ENCODE measurements at places on chromosomes 16 and 17. TPM values are rescaled to one million over a fixed set of nuclear protein-coding genes. Genes with fewer than 3 reads are reported as not detected.

PLCG2 gene
- total RNA-seq: 5.0 TPM

IKZF3 gene
- not detected for total RNA-seq

CALB2 gene
- 4.5 TPM for total RNA-seq

EFCAB5 gene
- 0.15 TPM for total RNA-seq

GP2 gene
- not detected for total RNA-seq

TUFM gene
- 319 TPM for total RNA-seq

KCNH4 gene
- 0.37 TPM for total RNA-seq

TBX6 gene
- 0.31 TPM for total RNA-seq

ASGR1 gene
- total RNA-seq: 1.0 TPM

MAZ gene
- total RNA-seq: 161 TPM

MFAP4 gene
- 0.13 TPM for total RNA-seq

TMED6 gene
- total RNA-seq: not detected

LCAT gene
- 8.6 TPM for total RNA-seq
